HS-5 (cell line): ENCODE measurements at places on chromosomes 13 and 19.

- no peak for DNase-seq
Measured at GRCh38 chr13:111424134-111424533, 103.7 kb downstream of the TEX29 start.

GRCh38 chr19:55339889-55340783 lies 460 bp downstream of the KMT5C start:
- no peak for DNase-seq

GRCh38 chr13:52809310-52809769 lies 39.1 kb downstream of the PCDH8 start:
- peak; percentile 9 for DNase-seq

GRCh38 chr19:2582984-2583956 lies 107.3 kb downstream of the GADD45B start:
- DNase-seq, result no peak

DNA sequence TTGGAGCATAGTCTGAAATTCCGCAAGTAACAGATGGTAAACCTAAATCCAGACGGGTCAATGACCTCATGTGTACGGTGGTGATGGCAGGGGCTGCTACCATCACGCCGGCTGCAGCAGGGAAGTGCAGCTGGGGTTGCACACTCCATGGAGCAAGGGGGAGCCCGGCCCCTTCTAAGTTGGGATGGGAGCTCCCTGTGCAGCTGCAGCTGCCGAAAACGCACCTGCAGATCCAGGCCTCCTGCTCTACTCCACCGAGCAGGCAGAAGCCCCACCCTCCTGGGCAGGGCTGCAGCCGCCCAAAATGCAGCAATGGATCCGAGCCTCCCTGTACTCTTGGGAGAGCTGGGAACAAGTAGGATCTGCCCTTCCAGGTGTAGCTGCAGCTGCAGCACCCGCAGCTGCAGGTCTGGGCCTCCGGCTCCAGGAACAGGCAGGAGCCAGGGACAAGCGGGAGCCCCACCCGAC lies 25.5 kb downstream of the KBTBD6 start:
- no peak for DNase-seq

DNA sequence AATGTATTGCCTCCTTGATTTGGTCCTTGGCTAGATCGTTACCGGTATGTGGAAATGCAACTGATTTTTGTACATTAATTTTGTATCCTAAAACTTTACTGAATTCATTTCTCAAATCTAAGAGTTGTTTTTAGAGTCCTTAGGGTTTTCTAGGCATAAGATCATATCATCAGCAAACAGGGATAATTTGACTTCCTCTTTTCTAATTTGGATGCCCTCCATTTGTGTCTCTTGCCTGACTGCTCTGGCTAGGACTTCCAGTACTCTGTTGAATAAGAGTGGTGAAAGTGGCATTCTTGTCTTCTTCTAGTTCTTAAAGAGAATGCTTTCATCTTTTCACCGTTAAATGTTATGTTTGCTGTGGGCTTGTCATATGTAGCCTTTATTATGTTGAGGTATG lies 12.0 kb upstream of the CYP2A13 start:
- DNase-seq, result no peak

GRCh38 chr13:72820898-72821279 lies 39.0 kb downstream of the PIBF1 start:
- no peak for DNase-seq

DNA sequence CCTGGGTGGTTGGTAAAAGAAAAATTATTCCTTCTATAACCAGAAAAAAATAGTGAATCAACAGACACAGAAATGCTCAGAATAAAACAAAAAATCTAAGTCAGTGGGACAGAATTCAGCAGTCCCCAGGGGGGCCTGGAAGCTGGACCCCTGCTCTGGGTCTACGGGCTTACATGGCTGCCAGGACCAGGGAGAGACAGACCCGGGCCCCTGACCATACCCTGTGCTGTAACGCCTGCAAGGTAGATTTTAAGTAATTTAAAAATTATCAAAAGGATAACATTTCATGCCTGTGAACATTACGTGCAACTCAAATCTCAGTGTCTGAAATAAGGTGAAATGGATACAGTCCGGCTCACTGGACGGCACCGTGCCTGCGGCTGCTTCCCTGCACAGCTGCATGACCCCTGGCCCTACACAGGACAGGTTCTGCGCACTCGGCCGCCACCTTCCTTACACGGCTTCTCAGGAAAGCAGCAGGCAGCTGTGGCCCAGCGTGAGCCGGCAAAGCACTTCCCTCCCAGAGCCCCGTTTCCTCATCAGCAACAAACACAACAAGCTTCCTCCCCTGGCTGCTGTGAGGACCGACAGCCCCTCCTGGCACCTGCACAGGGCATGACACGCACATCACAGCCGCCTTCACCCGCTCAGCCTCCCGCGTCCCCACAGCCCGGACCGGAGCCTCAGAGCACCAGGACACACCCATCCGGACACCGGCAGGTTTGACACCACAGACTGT lies 22.2 kb downstream of the RASA3 start:
- DNase-seq, result no peak

GRCh38 chr13:98749501-98749900 lies 3.0 kb downstream of the SLC15A1 start:
- DNase-seq, result no peak

DNA sequence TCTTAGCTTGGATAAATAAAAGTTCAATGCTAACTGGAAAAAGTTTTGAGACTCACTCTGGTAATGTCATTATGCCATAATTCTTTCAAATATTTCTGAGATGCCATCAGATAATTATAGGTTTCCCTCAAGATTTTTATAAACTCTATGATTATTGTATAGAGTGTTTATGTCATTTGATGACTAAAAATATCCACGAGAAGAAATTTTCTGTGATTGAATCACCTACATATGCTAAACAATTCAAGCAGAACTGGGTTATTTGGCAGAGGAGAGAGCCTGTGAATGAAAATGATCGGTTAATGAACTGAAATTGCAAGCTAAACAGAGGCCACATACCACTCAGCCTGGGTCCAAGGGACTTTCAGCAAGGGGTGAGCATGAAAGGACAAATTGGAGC lies 92.6 kb upstream of the TSC22D1 start:
- no peak for DNase-seq

DNA sequence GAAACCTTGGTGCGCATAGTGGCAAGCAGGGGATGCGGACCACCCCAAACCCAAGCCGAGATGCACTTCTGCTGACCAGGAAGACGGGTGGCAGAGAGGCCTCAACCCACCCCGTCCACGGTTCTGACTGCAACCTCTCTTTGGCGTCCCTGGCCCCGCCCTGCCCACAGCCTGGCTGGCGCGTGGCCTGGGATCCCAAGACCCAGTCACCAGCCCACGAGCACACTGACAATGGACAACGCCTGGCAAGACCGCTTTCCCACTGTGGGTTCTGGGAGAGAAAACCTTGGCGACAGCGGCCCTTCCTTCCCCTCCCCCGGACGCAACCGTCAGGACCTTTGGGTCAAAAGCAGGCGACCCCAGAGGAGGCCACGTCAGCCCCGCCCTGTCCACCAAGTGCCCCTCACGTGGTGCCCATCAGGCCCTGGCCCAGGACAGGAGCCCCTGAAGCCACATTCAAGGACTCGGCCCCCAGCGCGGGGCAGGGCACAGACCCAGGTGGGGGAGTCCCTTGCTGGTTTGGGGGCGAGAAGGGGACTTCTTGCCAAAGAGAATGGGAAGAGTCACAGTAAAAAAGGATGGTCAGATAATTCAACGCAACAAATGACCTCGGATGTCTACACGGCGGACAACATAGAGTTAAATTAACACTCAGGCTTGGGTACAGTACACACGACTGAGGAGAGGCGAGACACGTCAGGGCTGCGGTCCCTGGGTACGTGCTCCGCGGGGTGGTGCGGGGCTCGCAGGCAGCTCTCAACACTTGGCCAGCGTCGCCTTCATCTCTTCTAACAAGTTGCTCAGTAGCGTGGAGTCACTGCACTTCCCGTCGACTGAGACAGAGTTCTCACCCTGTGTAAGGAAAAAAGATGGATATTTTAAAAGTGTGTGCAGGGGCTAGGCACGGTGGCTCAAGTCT lies 5.0 kb downstream of the IZUMO4 start:
- DNase-seq, result no peak

GRCh38 chr13:41502673-41503072 lies 45.3 kb downstream of the RGCC start:
- DNase-seq, result no peak

DNA sequence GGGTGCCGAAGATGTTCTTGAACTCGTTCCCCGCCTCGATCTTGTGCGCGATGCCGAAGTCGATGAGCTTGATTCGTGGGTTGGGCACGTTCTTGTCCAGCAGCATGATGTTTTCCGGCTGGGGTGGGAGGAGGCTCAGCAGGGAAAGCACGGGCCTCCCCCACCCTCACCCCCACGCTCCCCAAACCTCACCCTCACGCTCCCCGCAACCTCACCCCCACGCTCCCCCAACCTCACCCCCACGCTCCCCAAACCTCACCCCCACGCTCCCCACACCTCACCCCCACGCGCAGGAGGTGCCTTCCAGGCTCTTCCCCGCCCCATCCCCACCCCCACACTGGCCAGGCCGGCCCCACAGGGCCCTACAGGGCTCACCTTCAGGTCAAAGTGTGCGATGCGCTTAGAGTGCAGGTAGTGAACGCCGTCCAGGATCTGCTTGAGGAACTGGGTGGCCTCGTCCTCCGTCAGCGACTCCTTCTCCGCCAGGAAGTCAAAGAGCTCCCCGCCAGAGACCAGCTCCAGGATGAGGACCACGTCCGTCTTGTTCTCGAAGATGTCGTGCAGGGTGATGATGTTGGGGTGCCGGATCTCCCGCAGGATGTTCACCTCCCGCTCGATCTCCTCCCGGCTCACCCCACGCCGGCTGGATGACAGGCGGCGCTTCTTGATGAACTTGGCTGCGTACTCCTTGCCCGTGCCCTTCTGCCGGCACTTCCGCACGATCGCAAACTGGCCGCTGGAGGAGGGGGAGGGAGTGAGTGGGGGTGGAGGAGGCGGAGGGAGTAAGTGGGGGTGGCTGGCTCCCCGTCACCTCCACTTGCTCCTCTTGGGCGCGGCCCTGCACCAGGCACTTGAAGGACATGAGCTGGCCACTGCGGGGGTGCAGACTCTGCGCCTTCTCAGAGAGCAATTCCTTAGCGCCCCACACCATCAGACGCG lies 6.4 kb downstream of the DAPK3 start:
- no peak for DNase-seq

- no peak for DNase-seq
Measured at GRCh38 chr19:10891405-10892086, 20.2 kb downstream of the CARM1 start.

GRCh38 chr19:51809787-51810186 lies 14.8 kb downstream of the FPR3 start:
- DNase-seq, result no peak

GRCh38 chr13:29411481-29411880 lies 184.0 kb downstream of the SLC7A1 start:
- DNase-seq, result no peak

- DNase-seq, result no peak
Measured at GRCh38 chr19:40717325-40717879, 490 bp downstream of the ITPKC start.

DNA sequence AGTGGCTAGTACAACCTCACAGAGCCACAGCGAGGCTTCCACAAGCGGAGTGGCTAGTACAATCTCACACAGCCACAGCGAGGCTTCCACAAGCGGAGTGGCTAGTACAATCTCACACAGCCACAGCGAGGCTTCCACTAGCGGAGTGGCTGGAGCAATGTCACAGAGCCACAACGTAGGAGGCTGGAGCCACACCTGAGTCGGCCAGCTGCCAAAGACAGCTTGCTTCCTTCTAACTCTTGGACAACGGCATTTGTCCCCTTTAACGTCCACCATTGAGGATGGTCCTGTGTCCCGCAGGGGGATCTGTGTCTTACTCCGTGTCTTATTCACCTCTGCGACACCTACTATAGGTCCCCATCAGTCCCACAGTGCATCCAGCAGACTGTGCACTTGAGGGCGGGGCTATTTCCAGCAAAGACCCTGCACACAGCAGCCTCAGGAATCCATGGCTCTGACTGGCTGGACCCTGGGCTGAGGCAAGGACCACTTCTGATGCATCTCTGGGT lies 3.7 kb downstream of the ZNF787 start:
- no peak for DNase-seq

DNA sequence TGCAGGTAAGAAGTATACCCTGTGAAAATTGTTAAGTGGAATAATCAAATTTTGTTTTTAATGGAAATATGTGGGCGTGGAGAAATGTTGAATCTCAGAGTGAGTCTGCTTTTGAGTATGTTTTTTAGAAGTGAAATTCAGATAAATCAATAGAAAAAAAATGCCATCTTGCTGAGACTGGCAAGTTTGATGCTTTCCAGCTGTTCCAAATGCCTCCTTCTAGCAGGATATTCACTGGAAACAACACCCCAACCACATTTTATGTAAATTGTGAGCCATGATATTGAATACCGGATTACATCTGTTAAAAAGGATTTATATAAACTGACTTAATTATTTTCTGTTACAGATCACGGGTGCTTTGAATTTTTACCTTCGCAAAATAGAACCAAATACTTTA lies 115.4 kb downstream of the ITGBL1 start:
- no peak for DNase-seq

DNA sequence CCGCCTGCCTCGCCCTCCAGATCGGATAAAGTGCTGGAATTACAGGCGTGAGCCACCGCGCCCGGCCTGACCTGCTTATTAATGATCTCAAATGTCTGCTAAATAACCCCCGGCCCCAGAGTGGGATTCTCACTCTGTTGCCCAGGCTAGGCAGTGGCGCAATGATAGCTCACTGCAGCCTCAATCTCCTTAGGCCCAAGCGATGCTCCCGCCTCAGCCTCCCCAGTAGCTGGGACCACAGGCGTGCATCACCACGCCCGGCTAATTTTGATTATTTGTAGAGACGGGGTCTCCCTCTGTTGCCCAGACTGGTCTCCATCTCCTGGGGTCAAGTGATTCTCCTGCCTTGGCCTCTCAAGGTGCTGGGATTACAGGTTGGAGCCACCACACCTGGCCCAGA lies 626 bp upstream of the ATP5F1D start:
- DNase-seq, result no peak

DNA sequence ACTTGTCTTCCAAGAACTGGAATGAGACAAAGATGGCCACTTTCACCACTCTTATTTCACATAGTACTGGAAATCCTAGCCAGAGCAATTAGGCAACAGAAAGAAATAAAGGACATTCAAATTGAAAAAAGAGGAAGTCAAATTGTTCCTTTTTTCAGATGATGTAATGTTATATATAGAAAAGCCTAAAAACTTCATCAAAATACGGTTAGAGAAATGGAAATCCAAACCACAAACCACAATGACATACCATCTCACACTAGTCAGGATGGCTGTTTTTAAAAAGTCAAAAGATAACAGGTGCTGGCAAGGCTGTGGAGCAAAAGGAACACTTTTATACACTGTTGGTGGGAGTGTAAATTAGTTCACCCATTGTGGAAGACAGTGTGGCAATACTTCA lies 113.3 kb upstream of the SPRY2 start:
- no peak for DNase-seq

GRCh38 chr19:3790941-3791340 lies 4.8 kb upstream of the MATK start:
- DNase-seq, result no peak

DNA sequence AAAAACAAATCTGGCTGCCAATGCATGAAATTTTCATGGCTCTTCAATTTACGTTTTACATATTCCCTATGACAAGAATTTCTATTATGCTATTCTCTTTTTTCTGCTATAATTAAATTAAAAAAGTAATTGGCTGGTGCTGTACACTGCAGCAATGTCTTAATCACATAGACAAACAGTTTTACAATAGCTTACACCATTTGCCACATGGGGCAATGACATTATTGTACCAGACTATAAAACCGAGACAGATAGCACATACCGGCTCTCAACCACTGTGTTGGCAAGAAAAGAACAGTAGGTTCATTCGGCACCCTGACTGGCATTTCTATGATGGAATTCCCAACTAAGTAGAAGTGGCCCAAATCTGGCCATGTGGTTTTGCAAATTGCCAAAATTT lies 67.7 kb downstream of the DACH1 start:
- no peak for DNase-seq

GRCh38 chr19:3831601-3832000 lies 37.2 kb downstream of the ZFR2 start:
- DNase-seq, result no peak
